Mucosa of descending colon (tissue), 3 donors: ENCODE measurements at places on chromosomes 4 and X. TPM values are rescaled to one million over a fixed set of nuclear protein-coding genes. Genes with fewer than 3 reads are reported as not detected.

GRCh38 chr4:88356771-88357170 lies 21.9 kb upstream of the HERC6 start:
- no peak for DNase-seq

GRCh38 chr4:126916049-126916625 lies 716.6 kb upstream of the INTU start:
- no peak for DNase-seq

GRCh38 chrX:25131055-25131454 lies 115.3 kb upstream of the ARX start:
- no peak for DNase-seq

- no peak for DNase-seq
Measured at GRCh38 chrX:46179748-46180147, 365.5 kb downstream of the ZNF674 start.

Gene COX7B2
- not detected for total RNA-seq

GRCh38 chr4:137559801-137560200 lies 27.5 kb upstream of the PCDH18 start:
- DNase-seq: no peak

GRCh38 chr4:93764639-93765246 lies 63.8 kb upstream of the ATOH1 start:
- DNase-seq: no peak

DNA sequence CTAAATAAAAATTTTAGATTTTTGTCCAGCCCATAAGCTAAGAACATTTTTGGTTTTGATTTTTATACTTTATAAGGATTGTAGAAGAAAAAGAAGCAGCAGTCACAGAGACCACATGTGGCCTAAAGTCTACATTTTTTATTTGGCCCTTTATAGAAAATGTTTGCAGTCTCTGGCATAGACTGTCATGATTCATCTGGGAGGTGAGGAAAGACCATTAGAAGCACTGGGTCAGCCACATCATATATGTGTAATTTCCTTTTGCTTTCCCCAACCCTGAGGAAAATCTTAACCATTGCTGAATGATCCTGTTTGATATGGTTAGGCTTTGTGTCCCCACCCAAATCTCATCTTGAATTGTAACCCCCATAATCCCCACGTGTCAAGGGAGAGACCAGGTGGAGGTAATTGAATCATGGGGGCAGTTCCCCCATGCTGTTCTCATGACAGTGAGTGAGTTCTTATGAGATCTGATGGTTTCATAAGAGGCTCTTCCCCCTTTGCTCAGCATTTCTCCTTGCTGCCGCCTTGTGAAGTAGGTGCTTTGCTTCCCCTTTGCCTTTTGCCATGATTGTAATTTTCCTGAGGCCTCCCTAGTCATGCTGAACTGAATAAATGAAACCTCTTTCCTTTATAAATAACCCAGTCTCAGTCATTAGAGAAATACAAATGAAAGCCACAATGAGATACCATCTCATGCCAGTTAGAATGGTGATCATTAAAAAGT lies 12.1 kb upstream of the COPS4 start:
- no peak for DNase-seq

DNA sequence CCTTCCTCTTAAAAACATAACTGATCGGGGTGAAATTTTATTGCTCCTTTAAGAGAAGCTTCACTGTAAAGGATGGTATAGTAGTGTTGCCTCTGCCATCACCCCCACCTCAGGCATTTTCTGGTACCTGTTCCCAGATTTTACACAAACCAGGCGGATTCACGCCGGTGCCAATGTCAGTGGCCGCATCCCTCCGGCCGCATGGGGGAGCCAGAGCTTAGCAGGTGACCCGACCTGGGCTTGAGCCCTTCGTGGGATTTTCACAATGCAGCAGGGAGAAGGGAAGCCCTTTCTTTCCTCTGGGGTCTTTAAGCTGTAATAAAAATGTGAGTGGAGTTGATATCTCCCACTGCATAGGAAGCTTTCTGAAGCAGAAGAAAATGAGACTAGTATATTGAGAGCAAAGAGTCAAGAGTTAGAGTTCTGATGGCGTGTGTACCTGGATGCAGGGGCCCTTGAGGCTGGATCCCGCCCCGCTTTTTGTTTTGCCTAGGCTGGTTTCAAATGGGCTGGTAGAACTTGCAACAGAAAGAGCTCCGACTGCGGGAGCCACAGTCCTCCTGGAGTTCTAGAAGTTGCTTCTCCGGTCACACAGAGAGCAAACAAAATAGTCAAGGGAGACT lies 59.4 kb downstream of the POLR2B start:
- peak; percentile 78 for DNase-seq

Gene IL2
- total RNA-seq: not detected

DNA sequence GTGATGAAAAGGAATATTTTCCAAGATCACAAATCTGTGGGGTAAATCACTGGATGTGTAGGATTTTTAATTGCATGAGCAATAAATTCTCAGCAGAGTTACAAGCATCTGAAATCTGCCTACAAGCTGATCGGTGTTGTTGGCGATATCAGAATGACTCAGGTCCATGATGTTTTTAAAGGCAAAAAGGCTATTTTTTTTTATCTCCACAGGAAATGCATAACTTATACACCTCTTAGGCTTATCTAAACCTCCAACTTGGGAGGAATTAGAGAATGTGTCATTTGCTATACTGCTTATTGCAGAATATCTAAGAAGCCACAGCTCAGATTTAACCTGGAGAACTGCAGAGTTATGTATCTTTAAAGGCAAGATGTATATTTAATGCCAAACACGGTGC lies 61.6 kb downstream of the KIT start:
- DNase-seq: no peak

Gene C4orf51
- total RNA-seq: not detected

DNA sequence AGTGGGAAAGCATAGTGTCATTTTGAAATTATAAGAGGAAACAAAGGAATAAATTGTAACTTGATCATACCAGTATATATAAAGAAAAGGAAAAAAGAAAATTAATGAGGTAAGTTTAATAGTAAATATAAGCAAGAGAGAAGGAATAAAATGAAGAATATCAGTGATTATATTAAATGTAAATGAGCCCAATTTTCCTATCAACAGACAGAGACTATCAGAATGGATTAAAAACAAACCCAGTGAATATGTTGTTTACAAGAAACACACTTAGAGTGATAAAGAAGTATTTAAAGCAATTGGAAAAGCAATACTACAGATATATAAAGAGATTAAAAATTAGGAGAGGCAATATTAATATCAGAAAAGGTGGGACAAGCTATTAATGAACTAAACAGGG lies 28.8 kb upstream of the RHOH start:
- no peak for DNase-seq

GRCh38 chr4:7243609-7244330 lies 51.4 kb downstream of the SORCS2 start:
- DNase-seq: no peak
